ENCODE measurements at places on chromosomes 1 and 21.

DNA sequence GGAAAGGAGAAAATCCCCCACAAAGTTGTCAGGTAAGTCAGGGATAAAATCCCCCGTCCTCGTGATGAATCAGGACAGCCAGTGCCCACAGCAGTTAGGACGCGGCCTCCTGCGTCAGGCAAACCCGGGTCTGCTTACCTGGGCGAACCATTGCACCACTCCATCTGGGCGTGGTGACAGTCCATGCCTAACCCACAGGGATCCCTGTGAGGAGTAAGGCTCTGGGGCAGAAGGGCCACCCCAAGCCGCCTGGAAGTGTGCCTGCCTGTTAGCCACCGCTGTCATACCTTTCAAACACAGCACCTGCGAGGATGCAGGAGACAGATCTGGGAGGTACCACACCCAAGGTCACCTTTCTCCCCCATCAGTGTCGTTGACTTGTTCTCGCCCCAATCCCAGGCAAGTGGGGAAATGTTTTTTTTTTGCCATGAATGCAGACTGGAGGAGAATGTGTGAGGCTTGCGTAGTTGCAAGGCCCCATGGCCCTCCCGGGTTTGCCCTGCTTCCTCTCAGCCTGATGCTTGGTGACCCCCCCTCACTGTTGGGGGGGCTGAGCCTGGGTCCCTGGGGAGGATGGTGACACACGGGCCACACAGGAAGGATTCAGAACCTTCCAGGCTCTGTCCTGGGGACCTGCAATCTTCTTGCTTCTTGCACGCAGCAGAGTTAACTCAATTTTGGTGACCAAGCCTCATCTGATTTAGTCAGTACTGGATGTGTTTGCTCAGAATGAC, 107.0 kb downstream of the PGBD5 start:
- DNase-seq, result no peak

DNA sequence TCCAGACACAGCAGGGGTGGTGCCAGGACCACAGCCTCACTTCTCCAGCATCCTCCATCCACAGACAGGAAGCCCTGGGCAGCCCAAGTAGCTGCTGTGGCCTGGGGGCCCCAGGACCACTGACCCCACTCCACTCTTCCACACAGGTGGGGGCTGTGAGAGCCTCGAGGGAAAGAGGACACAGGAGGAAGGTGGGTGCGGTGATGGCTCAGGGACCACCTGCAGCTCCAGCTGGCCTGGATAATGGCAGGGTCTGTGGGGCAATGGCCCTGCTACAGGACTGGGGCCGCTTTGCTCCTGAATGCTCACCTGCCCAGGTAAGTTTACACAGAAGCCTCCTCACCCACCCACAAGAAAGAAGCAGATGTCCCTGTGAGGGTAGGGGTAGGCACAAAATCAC, 18.3 kb upstream of the PRSS38 start:
- no peak for DNase-seq

GRCh38 chr1:30907481-30908315, 860 bp downstream of the SDC3 start:
- no peak for DNase-seq

- DNase-seq, result no peak
Observed at GRCh38 chr1:3975903-3976630, 76.0 kb upstream of the C1orf174 start.

- no peak for DNase-seq
Observed at GRCh38 chr1:117181630-117182041, 29.1 kb downstream of the VTCN1 start.

Data from CD4-positive, alpha-beta T cell treated with Interferon gamma for 1 hour (primary cell).